Muscle of leg (tissue), 16 donors: ENCODE measurements at places on chromosomes 1 and 21. TPM values are rescaled to one million over a fixed set of nuclear protein-coding genes. Genes with fewer than 3 reads are reported as not detected.

The AADACL4 gene
- polyA plus RNA-seq: not detected

DNA sequence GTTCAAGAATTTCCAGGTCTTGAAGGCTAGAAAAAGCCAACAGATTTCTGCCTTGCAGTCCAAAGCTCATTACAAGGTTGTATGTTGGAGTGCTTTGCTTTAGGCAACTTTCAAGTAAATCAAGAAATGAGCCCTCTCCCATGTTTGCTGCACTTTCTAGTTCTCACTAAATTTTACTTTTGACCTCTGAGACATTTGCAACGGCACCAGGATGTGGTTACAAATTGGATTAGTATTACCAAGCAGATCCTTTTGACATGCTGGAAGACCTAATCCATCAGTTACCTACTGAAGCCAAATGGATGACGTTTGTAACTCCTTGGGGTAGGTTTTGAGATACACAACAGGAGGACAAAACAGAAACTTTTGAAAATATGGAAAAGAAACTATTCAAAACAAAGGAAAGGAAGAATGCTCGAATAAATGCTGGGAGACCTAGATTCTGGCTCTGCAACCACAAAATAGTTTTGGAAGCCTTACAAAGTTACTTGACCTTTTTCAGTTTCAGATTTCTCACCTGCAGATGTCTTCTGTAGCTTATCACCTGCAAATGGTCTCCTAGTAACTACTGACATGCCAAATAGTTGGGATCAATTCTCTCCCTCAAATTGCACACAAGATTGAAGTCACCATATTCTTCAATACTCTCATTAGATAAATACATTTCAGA, 251.7 kb upstream of the ADGRL2 start:
- DNase-seq: no peak

DNA sequence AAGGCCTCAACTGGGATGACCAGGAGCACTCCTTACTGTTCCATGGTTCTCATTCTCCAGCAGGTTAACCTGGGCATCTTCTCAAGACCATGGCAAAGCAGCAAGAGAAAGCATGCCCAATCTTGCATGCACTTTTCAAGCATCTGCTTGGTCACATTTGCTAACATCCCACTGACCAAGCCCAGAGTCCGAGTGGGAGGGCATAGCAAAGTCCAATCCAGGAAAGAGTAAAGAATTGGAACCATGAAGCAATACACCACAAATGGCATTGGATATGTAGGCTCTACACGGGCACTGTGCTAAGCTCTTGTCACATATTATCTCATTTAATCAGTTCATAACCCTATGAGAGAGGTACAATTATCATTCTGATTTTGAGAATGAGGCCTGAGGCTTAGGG, 73.6 kb downstream of the PAPPA2 start:
- DNase-seq: no peak

GRCh38 chr1:116565222-116565621, 5.6 kb downstream of the CD58 start:
- DNase-seq: no peak

- peak; percentile 36 for DNase-seq
Observed at GRCh38 chr21:41601573-41602368, 93.8 kb upstream of the TMPRSS2 start.

- DNase-seq: no peak
Observed at GRCh38 chr1:59263111-59263510, 33.8 kb upstream of the FGGY start.

GRCh38 chr1:71269179-71269578, 188.3 kb upstream of the ZRANB2 start:
- DNase-seq: no peak

DNA sequence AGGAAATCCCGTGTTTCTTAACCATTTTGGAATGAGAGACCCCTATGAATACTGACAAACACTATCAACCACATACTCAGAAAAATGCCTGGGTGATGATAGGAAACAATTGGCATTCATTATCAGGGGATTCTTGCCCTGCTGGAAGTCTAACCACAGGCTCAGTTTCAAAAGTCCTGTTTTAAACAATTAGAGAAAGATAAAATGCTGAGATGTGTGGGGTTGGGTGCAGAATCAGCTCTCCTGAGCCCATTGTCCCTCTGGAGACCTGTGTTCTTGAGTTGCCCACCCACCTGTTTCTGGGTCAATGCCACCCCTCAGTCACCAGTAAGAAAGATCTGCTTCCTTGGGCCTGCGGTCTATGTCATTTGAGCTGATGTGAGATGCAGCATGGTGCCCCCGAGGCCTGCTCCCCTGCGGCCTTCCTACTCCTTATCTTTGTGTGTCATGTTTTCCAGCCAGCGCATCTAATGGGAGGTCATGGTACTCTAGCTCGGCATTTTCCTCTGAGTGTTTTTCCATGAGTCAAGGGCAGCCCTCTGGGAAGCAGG, 130.3 kb upstream of the PLXNA2 start:
- no peak for DNase-seq

GRCh38 chr1:183693521-183693920, 40.4 kb upstream of the APOBEC4 start:
- peak; percentile 11 for DNase-seq

GRCh38 chr1:100476735-100477290, 61.1 kb upstream of the GPR88 start:
- no peak for DNase-seq

DNA sequence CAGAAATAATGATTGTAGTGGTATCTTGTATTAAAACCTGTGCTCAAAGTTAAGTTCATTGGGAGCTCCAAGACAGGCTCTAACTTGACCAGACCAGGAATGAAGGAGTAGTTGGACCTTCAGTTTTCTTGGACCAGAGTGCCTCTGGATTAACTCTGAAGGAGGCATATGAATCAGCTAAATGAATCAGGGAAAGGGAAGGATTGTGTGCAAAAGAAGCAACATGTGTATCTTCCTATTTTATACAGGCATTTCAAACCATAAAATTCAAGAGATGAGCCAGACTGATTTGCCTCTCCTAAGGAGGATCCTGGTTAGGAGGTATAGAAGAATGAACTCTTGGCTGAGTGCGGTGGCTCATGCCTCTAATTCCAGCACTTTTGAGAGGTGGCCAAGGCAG, 71.4 kb downstream of the CC2D1B start:
- no peak for DNase-seq

GRCh38 chr21:41873005-41873404, 6.1 kb downstream of the PRDM15 start:
- no peak for DNase-seq
